ENCODE measurements at places on chromosomes 7 and 10.

GRCh38 chr10:20627087-20627486, 270.0 kb downstream of the NEBL start:
- no peak for DNase-seq

- no peak for DNase-seq
Measured at GRCh38 chr7:44279286-44279685, 46.1 kb downstream of the CAMK2B start.

DNA sequence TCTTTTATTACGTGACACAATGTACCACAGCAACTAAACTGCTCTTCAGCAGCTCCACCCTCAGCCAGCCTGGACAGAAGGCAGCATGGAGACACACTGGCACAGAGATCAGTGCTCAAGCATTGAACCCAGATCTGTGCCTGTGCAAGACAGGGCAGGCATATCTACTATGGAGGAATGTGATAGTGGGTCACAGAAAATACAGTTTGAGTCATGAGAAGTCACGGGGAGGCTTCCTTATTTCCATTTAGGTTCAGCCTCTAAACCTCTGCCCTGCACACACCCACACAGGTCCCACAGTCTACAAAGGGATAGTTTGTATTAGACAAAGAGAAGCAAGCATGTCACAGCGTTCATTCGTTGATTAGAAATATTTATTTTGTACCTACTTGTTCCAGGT, 187.4 kb upstream of the AGR3 start:
- DNase-seq, result peak; percentile 27

DNA sequence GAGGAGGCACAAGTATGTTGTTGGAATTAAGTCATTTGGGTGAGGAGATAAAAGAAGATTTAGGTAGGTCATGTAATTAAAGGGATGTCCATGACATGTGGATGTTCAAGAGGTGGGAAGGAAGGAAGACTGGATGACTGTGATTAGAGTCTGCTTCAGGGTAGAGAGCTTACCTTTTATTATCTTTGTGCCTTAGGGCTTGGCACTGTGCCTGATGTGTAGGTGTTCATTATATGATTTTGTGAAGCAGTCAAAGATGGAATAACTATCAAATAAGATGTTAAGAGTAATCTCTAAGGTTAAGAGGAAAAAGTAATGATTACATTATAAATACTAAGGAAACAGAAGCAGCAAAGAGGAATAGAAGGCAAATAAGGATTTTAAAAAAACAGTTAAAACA, 97.8 kb downstream of the CDK14 start:
- DNase-seq, result no peak

GRCh38 chr10:71998119-71998839, 34.1 kb downstream of the CHST3 start:
- peak; percentile 28 for DNase-seq

- DNase-seq, result no peak
Measured at GRCh38 chr7:18040196-18040595, 12.6 kb upstream of the PRPS1L1 start.

- no peak for DNase-seq
Measured at GRCh38 chr7:29479301-29480200, 84.1 kb upstream of the PRR15 start.

- DNase-seq, result no peak
Measured at GRCh38 chr7:128734890-128735289, 4.3 kb upstream of the CALU start.

- peak; percentile 57 for DNase-seq
Measured at GRCh38 chr7:98211221-98211675, at the start of gene BHLHA15. TSS of gene BHLHA15 (plus strand) at chr7:98211439. CDS start at chr7:98212310, 871 bp downstream.

DNA sequence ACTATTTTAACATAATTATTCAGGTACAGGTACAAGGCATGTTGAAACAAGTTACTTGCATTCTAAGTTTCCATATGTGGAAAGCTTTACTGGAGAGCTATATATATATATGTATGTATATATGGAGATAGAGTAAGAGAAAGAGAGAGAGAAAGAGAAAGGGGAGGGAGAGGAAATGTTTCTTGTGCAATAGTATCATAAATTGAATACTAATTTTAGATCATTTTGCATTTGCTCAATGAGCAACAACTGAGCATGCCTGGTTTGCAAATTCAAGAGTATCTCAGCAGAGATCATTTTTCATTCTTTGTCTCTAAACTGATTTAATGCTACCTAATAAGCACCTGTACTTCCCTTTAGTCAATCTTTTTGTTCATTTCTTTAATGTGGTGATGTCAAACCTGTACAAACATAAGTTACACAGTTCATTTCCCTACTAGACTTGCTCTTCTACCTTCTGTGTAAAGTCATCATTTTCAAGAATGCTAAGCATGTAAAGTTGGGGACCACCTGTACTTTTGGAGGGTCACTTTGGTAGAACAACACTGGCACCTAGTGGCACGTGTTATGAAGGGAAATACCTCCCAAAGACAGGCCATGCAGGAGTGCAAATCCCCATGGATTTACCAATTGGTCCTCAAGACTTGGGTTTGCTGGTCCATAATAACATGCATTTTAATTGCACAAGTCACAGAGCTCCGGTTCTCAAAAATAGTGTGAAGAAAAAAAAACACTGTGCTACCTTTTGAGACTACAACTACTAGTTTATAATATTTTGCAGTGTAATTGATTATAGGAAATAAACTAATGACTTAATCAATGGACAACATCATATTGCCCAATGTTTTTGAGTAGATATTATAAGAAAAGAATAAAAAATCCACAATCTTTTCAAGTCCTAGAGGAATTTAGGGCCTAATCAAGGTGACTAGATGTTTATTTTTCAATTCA, 431.2 kb upstream of the IGFBP3 start:
- DNase-seq, result peak; percentile 64

DNA sequence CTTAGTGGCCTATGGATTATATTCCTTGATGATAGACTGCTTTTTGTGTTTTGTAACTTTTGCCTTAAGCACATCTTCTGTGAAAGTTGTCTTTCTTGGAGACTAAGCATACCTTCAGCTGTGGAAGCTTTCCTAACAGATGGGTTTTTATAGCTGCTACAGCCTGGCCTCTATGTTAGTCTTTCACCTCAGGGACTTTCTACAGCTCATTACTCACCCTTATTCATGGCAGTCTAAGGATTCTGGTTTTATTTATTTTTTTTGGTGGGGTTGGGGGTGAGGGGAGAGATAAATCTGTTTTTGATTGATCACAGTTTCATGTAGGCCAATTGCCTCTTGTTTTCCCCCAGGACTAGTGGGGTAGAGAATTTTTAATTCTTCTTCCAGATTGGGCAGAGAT, 219.9 kb downstream of the DKK1 start:
- no peak for DNase-seq

DNA sequence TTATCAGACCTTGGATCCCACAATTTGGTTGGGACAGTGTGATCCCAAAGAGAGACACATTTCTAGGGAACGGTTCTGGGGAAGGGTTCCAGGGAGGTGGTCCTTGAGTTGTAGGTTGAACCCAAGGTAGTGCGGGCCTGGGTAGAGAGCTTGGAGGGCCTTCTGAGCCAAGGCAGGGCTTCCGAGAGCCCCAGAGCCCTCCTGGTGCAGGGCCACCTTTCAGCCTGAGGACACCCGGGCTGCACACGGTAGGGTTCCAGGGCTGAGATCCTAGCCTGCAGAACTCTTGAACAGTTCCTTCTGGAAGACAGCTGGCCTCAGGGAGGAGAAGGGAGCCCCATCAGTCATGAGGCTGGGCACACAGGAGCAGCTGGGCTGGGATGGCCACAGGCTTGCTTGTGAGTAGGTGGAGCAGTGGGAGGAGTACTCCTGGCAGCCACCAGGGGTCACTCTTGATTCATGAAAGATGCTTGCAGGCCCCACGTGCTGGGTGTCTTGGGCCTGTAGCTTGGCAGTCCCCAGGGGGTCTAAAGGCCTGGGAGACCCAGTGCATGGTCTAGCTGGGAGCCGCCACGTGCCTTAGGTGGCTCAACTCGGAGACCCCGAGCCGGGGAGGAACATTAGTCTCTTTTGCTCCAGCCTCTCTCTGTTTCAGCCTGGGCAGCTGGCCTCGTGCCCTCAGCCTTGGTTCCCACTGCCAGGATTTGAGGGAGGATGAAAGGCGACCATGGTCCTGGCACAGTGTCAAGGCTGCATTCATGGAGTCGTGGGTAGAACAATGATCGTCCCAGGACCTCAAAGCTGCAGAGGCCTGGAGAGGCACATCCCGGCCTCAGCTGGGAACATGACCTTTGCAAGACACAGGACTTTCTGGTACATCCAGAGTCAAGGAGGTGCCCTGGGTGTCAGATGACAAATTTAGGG, 381.6 kb downstream of the TYW1 start:
- peak; percentile 29 for DNase-seq

DNA sequence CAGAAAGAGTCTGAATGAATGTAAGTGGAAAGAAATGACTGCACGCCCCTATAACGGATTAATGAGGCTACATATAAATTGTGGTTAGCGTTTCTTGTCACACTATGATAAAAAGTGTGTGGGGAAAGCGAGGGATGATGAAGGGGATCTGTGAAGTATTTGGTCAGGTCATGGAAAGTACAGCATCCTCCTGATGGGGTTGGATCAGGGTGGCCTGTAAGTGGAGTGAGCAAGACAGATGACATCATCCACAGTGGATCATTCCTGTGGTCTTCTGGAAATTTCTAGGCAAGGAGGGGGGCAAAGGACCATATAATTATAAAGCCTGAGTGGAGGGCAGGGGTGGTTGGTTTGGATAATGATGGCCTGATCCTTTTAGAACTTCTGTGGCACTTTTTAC, 606.0 kb downstream of the INHBA start:
- no peak for DNase-seq

DNA sequence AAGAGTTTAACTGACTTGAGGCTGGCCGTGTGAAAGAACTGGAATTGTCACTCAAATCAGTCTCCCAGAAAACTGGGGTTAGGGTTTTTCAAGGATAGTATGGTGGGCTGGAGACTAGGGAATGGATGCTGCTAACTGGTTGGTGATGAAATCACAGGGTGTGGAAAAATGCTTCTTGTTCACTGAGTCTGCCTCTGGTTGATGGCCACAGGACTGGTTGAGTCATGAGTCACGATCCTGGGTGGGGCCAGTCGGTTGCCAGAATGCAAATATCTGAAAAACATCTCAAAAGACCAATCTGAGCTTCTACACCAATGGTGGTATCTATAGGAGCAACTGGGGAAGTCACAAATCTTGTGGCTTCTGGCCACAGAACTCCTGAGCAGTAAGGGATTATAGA, 16.3 kb upstream of the BAMBI start:
- DNase-seq, result peak; percentile 57

DNA sequence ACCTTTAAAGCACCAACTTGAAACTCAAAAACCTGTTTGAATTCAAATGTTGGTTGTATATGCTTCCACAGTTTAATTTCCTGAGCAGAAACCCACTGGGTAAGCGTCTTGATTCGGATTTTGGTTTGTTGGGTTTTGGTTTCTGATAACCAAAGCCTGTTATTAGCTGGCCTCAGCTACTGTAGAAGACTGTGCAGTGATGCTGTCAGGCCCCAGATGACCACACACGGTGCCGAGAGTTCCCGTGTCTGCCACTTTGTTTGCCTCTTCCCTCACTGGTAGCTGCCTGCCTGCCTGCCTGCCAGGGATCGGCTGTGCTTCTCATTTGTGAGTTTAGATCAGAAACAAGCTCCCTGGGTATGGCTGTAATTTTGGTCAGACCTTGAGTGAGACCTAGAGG, 5.6 kb downstream of the MDH2 start:
- DNase-seq, result no peak

GRCh38 chr7:35652124-35652523, 42.8 kb downstream of the HERPUD2 start:
- DNase-seq, result no peak

DNA sequence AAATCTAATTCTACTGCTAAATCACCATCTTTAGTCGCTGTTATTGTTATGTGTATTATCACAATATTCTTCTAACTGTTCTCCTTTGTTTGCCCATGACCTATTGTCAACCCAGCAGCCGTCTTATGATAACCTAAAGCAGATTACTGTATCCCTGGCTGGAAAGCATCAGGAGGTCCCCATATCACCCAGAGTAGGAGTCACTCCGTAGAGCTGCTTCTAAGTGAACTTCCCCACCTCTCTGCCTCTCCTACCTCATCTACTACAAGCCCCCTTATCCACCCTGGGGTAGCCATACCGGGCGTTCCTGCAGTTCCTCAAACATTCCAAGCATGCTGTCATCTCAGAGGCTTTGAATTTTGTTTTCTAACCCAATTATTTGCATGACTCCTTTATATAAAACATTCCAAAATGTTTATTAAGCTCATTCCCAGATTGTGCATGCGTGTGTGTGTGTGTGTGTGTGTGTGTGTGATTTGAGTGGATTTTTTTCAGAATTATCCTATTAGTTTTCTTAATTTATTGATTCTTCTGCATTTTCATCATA, 39.7 kb downstream of the POU6F2 start:
- DNase-seq, result no peak

- DNase-seq, result no peak
Measured at GRCh38 chr7:150742286-150742968, 5.2 kb downstream of the GIMAP5 start.

GRCh38 chr10:100807241-100807951, 62.0 kb downstream of the PAX2 start:
- DNase-seq, result no peak

DNA sequence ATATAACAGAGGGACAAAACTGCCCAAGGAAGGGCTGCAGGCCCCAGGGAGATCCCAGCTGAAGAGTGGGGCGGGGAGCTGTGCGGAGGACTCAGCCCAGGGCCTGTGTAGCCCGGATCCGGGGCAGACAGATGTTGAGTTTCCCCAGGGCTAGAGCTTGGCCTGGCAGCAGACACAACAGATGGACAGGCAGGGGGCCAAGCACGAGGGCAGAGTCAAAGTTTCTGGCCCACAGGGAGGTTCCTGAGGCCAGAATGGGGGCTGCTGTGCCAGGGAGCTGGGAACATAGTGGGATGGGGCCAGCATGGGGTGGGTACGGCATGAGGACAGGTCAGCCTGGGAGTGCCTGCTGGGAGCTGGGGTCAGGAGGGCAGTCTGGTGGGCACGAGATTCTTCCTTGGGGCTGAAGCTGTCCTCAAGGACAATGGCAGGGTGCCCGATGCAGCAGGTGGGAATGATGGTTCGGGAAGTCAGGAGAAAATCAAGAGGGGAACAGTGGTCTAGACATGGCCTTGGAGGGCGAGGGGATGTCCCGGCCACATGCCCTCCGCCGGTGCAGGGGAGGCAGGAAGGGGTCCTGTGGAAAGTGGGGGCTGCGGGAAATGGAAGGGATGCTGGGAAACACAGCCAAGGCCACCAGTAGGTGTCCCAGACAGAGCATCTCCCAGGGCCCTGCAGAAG, 519.1 kb upstream of the FOXK1 start:
- DNase-seq, result no peak

GRCh38 chr10:84177541-84178141, 4.0 kb downstream of the GPR15LG start:
- DNase-seq, result no peak

GRCh38 chr10:47206449-47207280, 93.3 kb upstream of the GDF10 start:
- DNase-seq, result no peak

DNA sequence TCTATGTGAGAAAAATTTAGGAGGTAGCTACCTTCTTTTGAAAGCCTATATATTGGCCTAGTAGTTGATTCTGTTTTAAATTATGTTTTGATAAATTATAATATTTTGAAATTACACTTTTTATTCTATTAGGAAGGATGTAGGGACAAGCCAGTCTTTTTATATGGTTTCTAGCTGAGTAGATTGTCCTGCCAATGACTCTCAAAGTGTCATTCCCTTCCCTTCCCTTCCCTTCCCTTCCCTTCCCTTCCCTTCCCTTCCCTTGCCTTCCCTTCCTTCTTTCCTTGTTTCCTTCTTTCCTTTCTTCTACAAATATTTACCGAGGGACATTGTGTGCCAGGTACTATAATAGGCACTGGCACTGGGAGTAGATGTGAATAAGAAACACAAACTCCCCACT, 99.7 kb upstream of the HDAC9 start:
- no peak for DNase-seq

- DNase-seq, result peak; percentile 78
Measured at GRCh38 chr10:83983578-83984255, 155.6 kb upstream of the GHITM start.

GRCh38 chr7:5349005-5349380, 66.2 kb downstream of the SLC29A4 start:
- no peak for DNase-seq

Data from RWPE1 (cell line).